ENCODE measurements at places on chromosomes 5 and 9.

- no peak for DNase-seq
These were observed 127.2 kb upstream of the GABRP start for GRCh38 chr5:170656346-170656745.

- no peak for DNase-seq
These were observed 1.7 kb downstream of the RACK1 start for GRCh38 chr5:181242031-181242451.

- DNase-seq: peak; percentile 90
These were observed 10.8 kb upstream of the NIPAL4 start for GRCh38 chr5:157449011-157449723.

GRCh38 chr5:16043349-16043965 lies 136.1 kb downstream of the MARCHF11 start:
- DNase-seq: no peak

GRCh38 chr9:102499468-102499867 lies 495.7 kb upstream of the CYLC2 start:
- DNase-seq: no peak

GRCh38 chr5:172797771-172798191 lies 26.8 kb upstream of the DUSP1 start:
- no peak for DNase-seq

DNA sequence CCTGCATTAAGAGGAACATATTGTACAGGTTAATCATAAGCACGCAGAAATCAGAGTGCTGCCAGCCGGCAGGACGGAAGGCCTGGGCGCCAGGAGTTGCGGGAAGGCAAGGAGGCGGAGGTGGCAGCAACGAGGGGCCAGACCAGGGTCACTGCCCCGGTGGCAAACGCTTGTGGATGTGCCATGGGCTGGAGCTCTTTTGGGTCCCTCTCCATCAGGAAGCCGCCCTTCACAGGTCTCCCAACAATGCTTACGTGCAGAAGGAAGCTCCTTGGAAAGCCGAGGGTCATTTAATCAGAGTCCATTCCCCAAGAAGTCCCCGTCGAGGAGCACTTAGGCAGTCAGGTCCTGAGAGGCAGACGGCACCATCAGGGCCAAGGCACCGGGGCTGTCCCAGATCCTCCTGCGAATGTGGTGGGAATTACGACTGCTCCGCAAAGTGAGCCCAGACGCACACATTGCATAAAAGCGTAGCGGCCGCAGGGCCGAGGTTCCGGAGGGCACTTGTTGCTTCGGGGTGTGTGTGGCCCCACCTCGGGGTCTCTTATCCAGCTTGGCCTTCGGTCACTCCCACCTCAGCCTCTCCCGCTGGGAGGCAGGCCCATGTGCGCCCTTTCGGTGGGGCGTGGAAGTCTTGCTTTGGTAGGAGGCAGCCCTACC lies 20.5 kb downstream of the MRPL36 start:
- DNase-seq: no peak

DNA sequence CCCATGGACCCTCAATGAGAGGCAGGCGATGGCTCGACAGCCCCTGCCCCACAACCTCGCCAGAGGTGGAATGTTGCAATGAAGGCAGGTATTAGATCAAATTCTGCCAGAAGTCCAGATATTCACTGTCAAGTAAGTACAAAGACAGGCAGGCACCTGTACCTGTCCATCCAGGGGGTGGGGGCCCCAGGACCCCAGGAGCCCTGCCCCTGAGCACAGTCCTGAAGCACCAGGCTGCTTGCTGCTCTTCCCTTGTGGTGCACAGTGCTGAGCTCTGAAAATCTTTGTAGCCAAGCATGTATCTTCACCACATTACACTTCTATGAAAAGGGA lies 26.2 kb upstream of the HMCN2 start:
- DNase-seq: no peak

GRCh38 chr5:4661326-4661725 lies 478.8 kb upstream of the ADAMTS16 start:
- no peak for DNase-seq

- no peak for DNase-seq
These were observed 122.3 kb downstream of the SEMA5A start for GRCh38 chr5:9423571-9423970.

GRCh38 chr5:86765778-86766502 lies 148.2 kb downstream of the COX7C start:
- DNase-seq: no peak

DNA sequence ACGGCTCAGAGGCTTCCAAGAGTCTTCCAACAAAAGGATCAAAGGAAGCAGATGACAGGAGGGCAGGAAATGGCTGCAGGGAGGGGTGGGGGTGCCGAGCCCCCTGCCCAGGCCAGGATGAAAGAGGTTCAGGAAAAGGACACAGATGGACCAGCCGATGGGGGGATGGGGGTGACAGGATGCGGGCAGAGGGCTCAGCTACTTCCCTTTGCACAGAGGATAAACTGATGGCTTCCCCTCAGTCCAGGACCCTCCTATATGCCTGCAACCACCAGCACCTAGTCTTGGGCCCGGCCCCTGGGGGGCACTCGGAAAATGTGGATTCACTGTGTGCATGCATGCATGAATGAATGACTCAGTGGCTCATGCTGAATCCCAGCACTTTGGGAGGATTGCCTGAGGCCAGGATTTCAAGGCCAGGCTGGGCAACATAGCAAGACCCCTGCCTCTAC lies 148.2 kb downstream of the C9orf50 start:
- DNase-seq: no peak

GRCh38 chr9:121261107-121261460 lies 6.9 kb upstream of the GSN start:
- DNase-seq: no peak

- DNase-seq: no peak
These were observed 45.6 kb downstream of the NCS1 start for GRCh38 chr9:130217838-130218237.

- no peak for DNase-seq
These were observed 33.7 kb downstream of the FBXO10 start for GRCh38 chr9:37542488-37542887.

- DNase-seq: peak; percentile 59
These were observed 7.5 kb downstream of the ZNF366 start for GRCh38 chr5:72499730-72500129.

GRCh38 chr9:94085062-94085639 lies 887 bp downstream of the PTPDC1 start:
- DNase-seq: no peak

DNA sequence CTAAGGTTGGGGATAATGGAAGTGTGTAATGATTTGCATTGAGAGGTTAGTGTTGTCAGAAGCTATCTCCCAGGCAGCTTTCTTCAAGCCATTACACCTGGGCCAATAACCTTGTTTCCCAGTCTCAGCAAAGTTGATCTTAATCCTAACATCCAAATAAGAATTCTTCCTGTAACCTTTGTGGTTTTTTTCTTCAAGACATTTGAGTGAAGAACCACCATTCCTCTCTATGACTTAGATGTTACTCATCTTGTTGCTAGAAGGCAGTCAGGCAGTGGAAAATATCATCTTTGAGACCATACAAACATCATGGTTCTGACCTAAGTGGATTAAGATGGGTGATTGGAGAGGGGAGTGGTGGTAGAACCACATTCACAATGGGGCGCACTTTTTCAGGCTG lies 103.5 kb downstream of the NDUFAF2 start:
- no peak for DNase-seq

- DNase-seq: no peak
These were observed 30.4 kb downstream of the CSF2 start for GRCh38 chr5:132103969-132104391.

DNA sequence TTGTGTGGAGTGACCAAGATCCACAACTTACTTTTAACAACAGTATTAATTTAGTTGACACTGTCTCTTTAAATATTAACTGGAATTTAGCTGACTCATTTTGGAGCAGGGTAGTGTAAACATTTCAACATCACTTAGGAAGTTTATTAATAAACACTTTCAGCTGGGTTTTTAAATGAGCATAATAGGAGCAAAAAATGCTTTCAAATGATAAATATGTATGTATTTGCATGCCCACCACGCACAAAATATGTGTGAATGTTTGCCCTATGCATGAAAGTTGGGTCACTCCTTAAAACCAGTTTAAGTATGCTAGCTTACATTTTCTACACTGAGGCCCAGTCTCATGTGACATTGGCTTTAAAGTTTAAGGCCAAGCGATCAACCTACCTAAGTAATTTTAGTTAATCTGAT lies 2.9 kb downstream of the ZFAND5 start:
- DNase-seq: no peak

GRCh38 chr9:38417003-38417945 lies 7.0 kb downstream of the IGFBPL1 start:
- DNase-seq: no peak

DNA sequence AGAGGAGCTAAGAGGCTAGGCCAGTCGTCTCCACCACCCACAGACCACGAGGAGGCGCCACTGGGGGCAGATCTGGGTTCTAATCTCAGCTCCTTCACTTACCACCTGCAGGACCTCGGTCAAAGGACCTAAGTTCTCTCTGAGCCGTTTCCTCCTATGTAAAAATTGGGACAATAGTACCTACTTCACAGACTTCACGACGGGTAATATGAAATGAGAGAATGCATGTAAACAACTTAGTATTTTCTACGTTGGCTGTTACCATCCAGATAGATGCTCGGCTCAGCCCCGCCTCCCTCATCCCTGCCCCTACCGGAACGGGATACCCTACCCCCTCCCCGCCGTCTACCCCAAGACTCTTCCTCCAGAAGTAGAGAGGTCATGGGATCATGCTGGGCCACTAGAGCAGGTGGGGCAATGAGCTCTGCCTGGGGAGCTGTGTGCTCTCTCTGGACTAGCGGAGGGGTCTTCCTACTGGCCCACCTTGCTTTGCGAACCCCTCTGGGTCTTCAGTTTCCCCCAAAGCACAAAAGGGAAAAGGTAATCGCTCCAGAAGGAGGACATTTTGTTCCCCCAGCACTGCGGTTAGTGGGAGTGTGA lies 541 bp downstream of the GNPDA1 start:
- DNase-seq: peak; percentile 69

DNA sequence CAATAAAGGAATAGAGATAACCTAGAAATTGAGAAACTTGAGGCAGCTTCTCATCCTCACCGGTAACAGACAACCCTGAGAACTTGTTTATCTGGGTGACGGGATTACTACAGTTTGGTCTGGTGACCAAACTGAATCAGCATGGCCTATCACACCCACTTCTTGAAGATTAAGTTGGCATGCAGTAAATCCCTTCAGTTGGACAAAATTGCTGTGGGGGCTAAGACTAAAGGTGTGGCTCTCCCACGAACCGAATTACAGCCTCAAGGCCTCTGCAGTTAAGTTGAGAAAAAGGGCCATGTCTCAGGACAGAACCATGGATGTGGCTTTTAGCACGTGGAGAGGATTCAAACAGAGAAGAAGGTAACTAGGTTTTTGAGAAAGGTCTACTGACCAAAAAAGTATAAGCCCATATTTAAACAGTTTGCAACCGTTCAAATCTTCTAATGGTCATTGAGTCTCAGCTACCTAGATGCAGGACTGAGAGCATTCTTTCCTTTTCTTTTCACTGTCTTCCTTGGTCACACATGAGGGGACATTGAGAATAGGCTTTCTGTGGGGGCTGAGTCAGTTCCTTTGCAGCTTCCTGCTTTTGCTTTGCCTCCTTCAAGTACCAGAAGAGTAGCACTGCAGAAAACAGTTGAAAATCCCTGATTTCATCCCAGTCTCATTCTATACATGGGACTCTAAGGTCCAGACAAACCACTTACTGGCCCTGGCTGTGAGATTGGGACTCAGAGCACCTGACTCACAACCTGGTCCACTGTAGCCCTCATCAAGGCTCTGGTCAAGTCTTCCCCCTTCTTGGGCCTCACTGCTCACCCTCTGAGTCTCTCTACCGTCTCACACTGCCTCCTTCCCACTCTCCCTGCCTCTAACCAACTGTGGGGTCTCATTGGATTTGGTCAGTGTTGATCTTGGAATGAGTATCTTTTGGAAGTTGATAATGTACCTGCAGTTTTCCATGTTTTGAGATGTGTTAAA lies 30.9 kb downstream of the PDE6A start:
- DNase-seq: no peak

All from left ventricle myocardium superior (tissue), 1 donor.